ENCODE measurements at places on chromosomes 13 and 19.
A peak's percentile ranks its signal among the peaks of the same experiment; 100 is the strongest.

GRCh38 chr13:41122838-41123237, 9.8 kb downstream of the KBTBD6 start:
- DNase-seq: no peak

DNA sequence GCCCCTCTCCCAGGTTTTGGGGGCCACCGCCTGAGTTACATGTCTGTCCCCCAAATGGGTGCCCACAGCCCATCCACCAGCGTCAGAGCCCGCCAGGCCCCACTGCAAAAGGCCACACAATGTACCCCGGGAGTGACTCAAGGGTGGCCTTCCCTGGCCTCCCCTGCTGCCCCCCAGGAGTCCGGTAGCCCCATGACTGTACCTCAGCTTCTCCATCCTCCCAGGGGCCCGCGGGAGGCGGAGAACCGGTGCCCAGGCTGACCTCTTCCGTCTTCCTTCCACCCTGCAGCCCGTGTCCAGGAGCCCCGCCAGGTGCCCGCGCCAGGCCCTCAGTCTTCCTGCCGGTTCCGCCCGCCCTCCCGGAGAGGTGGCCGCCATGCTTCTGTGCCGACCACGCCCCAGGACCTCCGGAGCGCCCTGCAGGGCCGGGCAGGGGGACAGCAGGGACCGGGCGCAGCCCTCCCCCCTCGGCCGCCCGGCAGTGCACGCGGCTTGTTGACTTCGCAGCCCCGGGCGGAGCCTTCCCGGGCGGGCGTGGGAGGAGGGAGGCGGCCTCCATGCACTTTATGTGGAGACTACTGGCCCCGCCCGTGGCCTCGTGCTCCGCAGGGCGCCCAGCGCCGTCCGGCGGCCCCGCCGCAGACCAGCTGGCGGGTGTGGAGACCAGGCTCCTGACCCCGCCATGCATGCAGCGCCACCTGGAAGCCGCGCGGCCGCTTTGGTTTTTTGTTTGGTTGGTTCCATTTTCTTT, 10.3 kb downstream of the CBARP start:
- no peak for DNase-seq

GRCh38 chr19:44925114-44925891, 10.9 kb downstream of the APOC1 start:
- peak; percentile 89 for DNase-seq

DNA sequence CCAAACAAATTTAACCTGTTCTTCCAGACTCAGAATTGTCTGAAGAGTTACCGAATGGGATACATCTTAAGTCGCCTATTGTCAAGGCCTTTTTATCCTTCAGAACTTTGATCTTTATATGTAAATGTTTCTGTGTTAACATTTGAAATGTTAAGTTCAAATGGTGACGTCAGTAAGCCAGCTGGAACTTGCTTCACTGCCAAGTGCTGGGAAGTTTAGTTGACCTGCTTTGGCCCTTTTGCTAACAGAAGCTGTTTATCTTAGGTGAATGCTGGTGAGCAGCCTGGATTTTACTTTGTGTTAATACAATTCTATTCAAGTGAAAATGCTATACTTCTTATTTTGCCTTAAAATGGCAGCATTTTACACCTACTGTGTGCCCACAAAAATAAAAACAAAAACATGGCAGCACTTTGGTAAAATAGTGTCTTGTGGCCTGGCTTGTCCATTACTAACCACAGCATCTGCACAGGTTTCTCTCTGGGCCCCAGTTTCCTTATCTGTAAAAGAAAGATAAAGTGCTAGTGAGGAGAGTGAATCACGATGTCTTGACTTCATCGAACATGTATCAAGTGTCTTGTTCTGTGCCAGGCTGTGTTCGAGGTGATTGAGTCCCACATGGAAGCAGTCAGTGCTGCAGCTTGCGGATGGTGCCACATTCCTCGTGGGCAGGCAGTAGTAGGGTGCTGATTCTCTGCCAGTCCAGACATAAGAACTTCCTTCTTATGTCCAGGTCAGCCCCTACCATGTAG, 2.2 kb downstream of the NAXD start:
- DNase-seq: no peak

DNA sequence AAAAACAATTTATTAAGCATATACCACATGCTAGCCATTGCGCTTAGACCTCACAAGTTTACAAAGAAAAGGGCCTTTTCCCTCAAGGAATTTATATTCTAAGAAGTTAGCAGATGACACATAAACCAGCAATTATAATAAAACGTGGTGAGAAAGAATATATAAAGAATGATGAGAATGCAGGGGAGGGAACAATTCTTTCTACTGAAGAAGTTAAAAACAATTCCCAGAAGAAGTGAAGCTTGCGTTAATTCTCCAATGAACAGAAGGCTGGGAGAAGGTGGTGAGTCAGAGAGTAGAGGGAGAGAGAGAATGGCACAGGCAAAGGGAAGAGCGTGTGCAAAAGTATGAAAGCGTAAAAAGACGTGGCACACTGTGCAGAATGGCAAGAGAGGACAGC, 69.5 kb upstream of the ZDHHC20 start:
- DNase-seq: no peak

- DNase-seq: no peak
These were observed 91.5 kb downstream of the TSC22D1 start for GRCh38 chr13:44484562-44485138.

GRCh38 chr13:106176117-106176516, 359.3 kb downstream of the EFNB2 start:
- no peak for DNase-seq

DNA sequence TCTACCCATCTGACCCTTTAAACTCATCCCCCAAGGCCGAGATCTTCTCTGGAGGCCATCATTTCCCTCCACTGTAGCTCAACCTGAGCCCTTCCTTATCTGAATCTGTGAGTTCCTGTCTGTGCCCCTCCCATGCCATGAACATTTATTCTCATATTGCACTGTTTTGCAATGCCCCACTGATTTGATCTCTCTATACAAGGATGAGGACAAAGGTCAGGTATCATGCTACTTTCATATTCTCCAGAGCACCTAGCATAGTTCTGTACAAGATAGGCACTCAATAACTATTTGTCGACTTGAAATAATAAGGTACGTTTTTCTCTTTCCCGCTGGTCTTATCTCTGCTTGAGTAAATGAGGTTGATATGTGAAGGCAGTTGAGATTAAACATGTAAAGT, 135.5 kb downstream of the KLF5 start:
- no peak for DNase-seq

- no peak for DNase-seq
These were observed 949 bp upstream of the ZNF260 start for GRCh38 chr19:36528921-36529518.

- DNase-seq: no peak
These were observed 740 bp upstream of the BEST2 start for GRCh38 chr19:12750851-12751250.

All from femur (tissue), 1 donor.